ENCODE measurements at places on chromosomes 2 and 18.

- peak; percentile 11 for DNase-seq
These were observed 571.9 kb upstream of the PKDCC start for GRCh38 chr2:41475959-41476358.

DNA sequence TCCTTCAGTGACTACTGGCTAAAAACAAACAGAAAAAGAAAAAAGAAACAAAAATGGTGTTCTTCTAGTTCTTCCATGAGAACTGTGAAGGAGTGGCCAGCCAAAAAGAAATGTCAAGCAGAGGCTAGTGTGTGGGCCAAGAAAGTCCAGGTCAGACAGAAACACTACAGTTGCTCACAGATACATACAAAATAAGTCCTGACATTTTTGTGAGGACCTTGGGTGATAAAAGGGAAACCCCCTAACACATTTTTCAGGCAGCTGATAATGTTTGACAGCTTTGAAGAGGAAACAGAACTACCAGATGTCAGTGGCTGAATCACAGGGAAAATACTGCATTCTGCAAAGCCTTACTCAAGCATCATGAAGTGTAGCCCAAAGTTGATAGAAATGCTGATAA, 28.1 kb downstream of the ARHGAP25 start:
- peak; percentile 24 for DNase-seq

DNA sequence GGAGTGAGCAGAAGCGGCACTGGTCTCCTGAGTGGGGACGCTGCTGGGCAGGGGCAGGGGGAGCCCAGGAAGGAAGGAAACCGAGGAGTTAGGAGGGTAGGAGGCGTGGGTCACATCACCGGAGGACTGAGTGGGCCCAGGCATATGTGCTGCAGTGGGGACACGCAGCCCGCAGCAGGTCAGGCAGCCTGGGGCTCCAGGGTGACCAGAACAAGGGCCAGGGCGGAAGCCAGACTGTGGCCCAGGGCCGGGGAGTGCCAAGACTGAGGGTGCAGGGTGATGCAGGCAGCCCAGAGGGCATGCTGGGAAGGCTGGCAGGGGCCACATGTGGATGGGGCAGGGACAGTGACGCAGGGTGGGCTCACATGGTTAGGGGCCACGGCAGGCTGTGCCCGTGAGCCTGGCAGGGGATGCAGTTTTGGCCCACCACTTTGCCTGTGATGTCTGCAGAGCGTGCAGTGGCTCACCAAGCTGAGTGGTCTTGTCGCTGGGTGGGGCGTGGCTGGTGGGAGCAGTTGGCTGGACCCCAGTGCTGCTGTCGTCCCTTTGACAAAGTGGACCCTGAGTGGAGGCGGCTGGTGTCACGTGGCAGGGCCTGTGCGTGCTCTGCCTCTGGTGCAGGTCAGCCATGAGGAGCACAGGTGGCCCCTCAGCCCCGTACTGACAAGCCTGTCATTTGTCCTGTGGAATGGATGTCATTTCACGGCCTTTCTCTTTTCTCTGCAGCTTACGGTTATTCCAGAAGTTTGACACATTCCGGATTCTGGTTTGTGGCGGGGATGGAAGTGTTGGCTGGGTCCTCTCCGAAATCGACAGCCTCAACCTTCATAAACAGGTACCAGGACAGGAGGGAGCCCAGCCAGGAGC, 87.1 kb downstream of the DGKD start:
- DNase-seq: no peak

DNA sequence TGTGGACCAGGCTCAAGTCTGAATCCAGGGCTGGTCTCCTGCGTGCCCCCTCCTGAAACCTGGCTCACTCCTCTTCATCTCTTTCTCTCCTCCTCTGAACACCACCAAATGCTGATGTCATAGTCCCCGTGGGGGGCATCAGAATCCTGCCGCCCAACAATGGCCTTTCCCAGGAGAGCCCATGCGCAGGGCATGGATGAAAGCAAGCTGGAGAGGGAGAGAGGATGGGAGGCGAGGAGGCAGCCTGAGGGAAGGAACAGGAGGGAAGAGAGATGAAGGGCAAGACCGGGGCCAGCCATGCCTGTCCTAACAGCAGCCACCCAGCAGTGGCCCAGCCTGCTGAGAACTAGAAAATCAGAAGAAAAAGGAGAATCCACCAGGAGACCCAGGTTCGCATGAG, 22.3 kb upstream of the LPIN1 start:
- DNase-seq: no peak

Data from AML-193 (cell line).